Mesothelial cell of epicardium (in vitro differentiated cells): ENCODE measurements at places on chromosomes 1 and 21.

DNA sequence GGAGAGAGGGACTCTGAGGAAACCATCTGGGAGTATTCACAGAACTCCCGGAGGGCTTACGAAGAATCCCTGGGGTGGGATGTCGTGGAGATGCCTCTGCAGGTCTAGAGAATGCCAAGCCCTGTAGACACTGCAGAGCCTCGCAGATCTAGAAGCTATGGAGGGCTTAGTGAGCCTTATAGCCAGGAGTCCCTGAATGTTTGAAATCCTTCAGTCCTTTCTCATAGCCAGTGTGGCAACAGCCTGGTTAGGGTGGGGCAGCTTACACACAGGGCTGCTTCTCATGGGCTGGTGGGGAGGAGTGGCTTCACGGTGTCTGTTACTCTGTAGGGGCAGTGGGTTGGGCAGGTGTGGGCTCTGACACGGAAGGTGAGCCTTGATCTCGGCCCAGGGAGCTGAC is 44.2 kb upstream of the KDM4A start:
- no peak for DNase-seq

DNA sequence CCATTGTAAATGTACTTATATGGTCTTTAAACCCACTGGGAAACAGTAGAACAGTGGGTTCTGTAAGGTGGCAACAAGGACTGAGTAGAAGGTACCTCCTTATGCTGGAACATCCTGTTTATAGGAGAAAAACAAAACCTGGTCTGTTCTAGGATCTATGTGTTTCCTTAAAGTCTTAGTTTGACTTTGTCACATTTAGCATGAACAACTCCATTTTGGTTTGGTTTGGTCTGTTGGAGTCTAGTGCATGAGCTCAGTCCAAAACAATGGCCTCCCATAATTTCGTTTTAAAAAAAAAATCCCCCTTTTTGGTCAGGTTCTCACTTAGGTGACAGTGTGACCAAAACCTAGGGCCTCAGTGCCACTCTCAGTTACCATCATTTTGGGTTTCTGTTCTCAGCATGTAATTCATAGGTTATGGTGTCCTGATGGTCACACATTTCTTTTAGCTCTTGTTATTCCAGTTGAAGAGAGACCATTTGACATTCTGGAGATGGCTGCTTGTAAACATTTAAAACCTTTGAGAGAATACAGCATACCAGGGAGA is 66.4 kb upstream of the IL12RB2 start:
- no peak for DNase-seq

DNA sequence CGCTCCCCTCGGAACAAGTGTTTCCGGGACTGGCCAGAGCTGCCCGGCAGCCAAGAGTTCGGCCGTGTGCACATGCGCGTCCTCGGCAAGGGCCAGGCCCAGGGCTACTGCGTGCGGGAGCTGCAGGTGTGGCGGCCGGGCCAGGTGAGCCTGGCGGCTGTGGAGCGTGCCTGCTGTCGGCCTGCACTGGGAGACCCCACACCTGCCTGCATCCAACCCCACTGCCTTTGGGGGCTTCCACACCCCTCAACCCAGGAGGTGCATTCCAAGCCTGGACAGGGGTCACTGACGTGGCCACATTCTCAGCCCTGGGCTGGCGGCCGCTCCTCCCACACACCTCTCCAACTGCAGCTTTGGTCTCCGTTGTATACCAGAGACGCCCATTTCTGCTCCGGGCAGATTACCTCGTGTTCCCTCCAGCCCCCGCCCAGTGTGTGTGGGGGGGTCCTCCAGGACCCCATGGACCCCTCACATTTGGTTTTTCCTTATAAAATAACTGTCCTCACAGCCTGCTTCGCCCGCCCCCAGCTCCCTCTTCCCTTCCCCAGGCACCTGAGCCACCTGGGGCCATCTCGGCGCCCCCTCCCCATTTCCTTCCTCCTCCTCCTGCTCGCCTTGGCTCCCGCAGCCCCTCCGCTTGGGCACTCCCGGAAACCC is 6.1 kb downstream of the RNF223 start:
- no peak for DNase-seq

DNA sequence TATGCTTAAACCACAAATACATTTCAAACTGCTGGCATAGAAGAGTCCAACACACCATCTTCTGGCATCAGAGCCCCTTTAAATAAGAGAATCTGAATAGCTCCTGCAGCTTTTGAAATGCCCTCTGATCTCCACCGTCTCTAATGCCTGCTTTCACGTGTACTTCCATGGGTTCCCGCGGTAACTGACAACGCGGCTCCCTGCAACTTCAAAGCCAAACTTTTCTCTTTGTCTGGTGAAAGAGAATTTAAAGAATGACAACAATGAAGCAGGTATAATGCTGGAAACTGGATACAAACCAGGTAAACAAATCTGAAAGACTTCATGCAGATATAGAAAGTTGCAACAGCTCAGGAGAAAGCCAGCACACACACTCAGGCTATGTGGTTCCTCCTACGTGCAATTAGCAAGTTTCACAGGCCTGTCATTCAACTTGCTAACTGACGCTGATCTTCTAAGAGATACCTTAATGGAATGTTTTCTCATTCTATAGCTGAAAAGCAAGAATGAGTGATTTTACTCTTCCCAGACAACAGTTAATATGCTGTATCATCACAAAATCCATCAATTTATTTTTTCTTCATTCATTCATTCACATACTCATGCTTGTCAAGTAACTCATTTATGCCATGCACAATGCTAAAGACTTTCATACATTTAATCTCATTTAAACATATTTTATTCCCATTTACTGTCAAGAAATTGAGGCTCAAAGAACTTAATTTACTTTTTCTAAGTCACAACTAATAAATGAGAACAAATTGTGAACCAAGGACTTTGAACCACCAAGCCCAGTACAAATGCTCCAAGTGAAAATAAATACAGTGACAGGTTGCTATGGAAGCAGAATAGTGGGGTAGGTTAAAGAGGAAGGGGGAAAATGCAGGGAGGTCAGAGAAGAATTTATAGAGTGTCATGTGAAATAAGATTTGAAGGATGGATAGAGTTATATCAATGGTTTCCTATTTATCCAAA is 202.7 kb upstream of the SNX7 start:
- DNase-seq: no peak

DNA sequence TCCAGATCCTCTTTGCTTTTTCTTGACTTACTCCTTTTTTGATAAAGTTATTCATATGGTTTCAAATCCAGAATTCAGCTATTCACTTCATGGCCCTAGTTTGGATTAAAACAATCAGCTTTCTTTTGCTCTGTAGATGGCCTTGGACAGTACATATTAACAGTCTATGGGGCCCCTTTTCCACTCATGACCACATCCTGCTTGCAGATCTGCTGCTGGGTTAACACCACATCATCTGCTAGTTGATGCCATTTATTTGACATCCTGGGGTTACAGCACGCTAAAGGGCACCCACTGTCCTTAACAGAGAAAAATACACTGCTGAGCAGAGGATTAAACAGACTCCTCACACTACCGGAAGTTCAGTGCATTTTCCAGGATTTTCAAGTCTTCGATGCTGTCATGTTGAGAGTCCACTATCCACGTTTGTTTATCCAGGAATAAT is 941 bp upstream of the IFI16 start:
- DNase-seq: no peak

- peak; percentile 45 for DNase-seq
Measured at GRCh38 chr1:151145304-151146071, 943 bp downstream of the SEMA6C start.

- no peak for DNase-seq
Measured at GRCh38 chr1:9182784-9183257, 51.8 kb upstream of the H6PD start.

DNA sequence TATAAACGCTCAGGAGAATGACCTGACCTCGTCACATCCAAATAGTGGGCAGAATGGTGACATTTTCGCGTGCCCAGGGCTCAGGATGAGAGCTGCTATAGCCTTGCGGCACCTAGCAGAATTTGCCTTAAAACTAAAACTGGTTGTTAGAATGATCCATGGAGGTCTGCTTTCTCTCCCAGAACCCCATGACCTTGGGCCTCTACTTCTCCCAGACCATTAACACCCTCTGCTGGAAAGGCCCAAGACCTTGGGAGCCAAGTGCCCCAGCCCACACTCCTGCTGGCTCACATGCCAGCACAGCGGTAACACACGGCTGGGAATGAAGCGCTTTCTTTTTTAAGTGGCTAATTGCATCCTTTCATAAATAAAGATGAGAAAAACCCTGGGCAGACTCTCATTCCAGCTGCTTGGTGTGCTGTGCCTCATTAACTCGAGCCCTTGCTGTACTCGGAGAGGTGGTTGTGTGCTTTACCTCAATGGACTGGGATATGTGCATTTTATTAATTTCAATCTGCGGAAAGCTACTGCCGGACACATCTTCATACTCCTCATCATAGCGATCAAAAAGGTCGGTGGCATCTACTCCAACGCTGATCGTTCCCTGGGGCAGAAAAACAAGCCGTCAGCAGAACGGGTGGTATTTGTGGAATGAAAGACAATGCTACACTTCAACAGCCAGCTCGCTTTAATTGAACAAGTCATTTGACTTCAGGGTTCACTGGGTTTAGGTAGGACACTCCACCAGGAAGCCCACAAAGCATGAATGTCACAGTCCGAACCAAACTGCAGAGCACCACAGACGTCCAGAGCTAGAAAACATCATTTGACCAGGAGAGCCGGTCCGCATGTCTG is 29.0 kb downstream of the THAP3 start:
- DNase-seq: no peak

DNA sequence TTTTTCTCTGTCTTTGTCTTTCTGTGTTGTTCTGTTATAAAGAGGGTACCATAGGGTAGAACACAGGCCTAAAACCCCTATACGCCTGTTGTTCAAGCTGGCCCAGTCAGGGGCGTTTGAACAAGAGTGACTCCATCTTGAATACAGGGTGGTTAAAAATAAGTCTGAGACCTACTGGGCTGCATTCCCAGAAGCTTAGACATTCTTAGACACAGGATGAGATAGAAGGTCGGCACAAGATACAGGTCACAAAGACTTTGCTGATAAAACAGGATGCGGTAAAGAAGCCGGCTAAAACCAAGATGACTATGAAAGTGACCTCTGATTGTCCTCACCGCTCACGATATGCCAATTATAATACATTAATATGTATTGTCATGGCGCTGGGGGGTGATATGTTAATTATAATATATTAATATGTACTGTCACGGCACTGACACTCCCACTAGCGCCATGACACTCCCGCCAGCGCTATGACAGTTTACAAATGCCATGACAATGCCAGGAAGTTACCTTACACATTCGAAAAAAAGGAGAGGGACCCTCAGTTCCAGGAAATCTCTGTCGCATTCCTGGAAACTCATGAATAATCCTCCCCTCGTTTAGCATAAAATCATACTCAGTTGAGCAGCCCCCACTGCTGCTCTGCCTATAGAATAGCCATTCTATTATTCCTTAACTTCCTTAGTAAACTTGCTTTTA is 58.5 kb upstream of the KLHDC7A start:
- no peak for DNase-seq

DNA sequence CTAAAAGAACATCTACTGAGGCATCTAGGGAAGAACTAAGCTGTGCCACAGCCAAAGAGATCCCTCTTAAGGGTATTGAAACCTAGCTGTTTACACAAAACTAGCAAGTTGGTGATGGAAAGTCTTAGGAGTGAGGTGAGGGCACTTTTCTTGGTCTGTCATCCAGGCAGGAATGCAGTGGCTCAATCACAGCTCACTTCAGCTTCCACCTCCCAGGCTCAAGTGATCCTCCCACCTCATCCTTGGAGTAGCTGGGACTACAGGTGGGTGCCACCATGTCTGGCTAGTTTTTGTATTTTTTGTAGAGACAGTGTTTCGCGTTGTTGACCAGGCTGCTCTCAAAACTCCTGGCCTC is 2.4 kb downstream of the PLEKHO1 start:
- no peak for DNase-seq

- peak; percentile 28 for DNase-seq
Measured at GRCh38 chr1:30366911-30367310, 356.5 kb downstream of the MATN1 start.

GRCh38 chr1:8765198-8765597 is 52.2 kb downstream of the RERE start:
- no peak for DNase-seq

- no peak for DNase-seq
Measured at GRCh38 chr1:65793359-65793732, 651 bp downstream of the PDE4B start.

DNA sequence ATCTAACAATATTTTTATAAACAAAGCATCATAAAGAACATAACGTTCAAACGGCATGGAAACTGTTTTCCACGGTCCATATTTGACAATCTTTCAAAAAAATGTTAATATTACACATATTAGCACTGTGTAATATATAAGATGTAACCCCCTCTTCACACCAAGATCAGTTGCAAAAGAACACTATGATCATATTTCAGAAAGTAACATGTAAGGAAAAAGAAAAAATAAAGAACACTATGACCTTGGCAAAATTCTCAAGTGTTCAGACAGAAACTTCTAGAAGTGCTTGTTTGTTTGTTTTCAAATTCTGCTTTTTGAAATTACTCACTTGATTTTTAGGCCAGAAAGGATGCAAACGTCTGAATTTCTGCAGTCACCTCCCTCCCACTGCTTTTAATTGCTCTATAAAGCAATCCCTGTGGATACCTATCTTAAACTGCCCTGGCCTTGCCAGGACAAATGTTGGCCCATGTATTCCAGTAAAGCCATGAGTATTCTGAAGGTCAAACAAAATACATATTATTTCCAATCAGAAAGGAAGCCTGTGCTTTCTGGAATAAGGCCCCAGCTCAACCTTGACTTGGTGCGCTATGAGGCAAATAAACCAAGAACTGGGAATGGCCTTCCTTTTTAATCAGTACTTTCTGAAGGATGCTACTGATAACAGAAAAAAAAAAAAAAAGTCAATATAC is 68.6 kb downstream of the TGFBR3 start:
- no peak for DNase-seq

DNA sequence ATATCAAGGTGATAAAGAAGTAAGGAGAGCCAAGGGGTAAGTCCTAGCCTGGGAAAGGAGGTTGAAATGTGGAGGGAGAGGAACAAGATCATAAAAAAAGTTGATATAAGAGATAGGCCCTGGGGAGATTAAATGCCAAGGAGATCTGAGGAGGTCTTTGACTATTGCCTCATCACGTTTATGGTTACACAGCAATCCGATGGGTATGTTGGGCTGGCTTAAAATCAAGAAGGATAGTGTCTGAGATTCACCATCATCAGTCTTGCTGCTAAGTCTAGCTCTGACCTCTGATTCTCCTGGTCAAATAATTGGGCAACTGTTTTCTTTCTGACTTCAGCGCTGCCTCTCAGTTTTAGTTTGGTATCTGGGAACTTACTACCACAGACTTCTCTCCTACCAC is 416.3 kb downstream of the GPATCH2 start:
- DNase-seq: no peak

GRCh38 chr1:16011936-16012589 is 5.8 kb downstream of the HSPB7 start:
- DNase-seq: no peak
